ENCODE measurements at places on chromosomes 12 and 14.

DNA sequence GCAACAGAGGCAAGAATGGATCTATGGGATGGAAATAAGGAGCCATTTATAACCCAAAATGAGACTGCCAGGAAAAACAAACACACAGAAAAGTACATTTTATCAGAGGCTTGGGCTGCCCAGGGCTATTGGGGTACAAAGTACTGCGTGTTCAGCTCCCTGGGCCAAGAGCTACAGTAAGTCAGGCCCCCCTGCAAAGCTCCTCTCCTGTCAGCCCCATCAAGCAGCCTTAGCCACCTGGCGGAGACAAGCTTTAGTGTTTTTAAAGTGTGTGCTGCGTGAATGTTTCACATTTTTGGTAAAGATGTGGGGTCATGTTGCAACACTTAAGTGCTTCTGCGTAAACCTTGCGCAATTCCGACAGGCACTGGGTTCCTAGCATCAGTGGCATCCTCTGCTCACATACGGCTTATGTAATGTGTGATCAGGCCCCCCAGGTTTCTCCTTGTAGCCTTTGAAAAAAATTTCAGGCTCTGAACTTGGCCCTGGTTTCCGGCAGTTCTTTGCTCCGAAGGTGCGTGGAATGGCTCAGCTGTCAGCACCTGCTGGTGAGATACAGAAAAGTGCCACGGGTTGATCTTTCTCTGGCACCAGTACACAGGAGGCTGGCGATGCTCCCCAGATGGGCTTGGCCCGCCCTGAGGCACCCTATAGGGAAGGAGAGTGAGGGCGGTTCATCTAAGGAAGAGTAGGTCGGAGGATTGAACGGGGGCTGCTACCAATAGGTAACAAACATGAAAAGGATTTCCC, 198.7 kb upstream of the EEA1 start:
- DNase-seq = peak; percentile 70

DNA sequence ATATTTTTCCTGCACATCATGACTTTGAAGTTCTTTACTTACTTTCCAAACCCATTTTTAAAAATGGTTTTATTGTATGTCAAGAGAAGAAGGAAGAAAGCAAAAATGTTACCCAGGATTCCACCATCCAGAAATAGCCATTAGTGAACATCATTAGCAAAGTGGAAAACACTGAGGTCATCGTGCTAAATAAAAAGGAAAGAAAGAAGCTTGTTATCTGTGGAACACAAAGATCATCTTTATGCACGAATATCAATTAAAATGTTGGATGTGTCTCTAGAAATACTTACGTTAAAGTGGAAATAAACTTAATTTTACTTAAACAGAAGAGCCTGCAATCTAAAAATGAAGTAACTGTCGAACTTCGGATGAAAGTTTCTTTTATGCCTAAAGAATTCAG, 27.3 kb downstream of the SFSWAP start:
- no peak for DNase-seq

DNA sequence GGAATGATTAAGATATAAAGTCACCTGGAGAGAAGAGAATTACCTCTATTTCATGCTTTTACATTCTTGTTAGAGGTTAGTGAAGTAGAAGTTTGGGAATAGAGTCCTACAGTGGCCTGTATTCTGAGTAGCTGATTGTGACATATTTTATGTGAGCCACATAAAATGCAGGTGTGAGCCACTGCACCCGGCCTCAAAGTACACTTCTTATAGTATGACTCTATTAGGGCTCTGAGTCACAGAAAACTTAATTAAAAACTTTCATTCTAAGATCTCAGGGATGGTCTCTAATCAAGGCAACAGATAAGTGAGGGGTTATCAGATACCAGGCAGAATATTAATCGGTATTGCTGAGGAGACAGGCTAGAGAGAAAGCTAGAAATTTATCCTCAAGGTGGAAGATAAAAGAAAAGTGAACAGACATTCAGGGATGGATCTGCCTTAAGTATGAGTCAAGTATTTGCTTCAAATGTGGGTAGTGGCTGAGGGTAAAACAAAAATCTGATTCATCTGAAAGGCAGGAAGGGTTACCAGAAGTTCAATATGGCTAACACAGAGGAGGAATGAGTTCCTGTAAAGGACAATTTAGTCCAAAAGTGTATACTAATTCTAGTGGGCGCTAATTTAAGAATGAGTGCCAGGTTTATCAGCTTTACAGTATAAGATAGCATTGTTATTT, 5.5 kb upstream of the G2E3 start:
- peak; percentile 84 for DNase-seq

- no peak for DNase-seq
Observed at GRCh38 chr12:92107621-92108131, 38.0 kb downstream of the BTG1 start.

GRCh38 chr12:131895640-131896079, 1.2 kb downstream of the ULK1 start:
- DNase-seq = no peak

DNA sequence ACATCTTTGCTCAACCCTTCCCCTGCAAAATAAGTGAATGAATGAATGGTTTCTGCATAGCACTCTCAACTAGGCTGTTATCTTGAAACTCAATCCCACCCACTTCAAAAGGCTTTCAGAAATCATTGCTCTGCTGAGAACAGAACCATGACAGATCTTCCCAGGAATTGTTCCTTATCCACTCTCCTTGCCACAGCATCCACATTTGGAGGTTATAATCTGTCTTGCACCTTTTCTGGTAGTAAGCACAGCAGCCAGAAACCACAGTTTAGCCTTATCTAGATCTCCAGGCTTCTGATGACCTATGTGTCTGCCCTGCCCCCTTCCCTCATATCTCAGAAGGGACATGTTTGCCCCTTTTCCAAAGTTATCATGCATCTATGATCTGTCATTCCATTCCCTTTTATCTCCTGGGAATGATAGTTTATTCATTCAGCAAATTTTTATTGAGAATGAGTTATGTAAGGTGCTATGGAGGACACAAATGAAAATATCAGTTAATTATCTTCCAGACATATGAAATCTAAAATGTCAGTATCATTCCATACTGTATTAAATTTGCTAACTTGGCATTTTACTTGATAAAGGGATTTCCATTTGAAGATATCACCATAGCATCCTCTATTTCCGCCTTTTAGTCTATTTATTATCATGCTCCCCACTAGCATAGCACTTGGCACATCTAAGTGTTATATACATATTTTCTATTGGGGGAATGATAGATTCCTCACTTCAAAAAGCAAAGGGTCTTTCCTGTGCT, 21.4 kb downstream of the LGR5 start:
- no peak for DNase-seq

GRCh38 chr14:92511453-92512238, 1.9 kb upstream of the RIN3 start:
- peak; percentile 92 for DNase-seq

- DNase-seq = no peak
Observed at GRCh38 chr12:107855471-107855870, 81.0 kb downstream of the ASCL4 start.

DNA sequence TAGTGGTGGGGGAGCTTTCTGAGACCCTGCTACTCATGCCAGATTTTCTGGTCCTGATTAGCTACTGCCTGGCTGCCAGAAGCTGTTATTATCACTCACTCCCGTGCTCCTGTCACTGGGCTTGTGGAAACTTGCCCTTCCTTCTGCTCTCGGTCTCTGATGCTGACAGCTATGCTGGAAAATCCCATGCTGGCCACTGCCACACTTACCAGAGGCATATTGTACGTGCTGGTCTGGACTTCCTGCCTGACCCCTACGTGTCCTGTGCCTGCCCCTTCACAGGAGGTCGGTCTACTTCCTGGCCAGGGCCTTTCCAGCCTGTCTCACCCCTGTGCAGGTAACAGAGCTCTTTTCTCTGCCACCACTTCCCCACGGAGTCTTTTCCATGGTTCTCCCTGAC, 149.4 kb upstream of the PLEKHG7 start:
- no peak for DNase-seq

GRCh38 chr12:39846304-39846703, 226.7 kb upstream of the ABCD2 start:
- DNase-seq = no peak

DNA sequence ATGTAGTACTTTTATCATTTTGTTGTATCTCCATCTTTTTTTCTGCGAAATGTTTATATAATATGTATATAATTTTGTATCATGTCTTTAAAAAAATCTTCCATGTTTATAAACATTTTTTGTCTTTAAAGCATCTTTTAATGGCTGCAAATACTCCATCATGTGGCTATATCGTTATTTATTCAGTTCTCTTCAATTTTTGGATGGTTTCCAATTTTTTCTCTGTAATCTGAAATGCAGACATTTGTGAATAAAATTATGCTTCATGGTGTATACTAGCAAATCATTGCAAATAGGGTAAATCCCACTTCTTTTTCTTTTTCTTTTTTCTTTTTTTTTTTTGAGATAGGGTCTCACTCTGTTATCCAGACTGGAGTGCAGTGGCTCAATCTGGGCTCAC, 54.0 kb downstream of the CPSF2 start:
- DNase-seq = no peak

- DNase-seq = peak; percentile 13
Observed at GRCh38 chr12:88834226-88834625, 254.0 kb upstream of the KITLG start.

GRCh38 chr12:66539431-66539830, 139.4 kb downstream of the GRIP1 start:
- no peak for DNase-seq

GRCh38 chr14:76577837-76578236, 183.4 kb upstream of the VASH1 start:
- no peak for DNase-seq

DNA sequence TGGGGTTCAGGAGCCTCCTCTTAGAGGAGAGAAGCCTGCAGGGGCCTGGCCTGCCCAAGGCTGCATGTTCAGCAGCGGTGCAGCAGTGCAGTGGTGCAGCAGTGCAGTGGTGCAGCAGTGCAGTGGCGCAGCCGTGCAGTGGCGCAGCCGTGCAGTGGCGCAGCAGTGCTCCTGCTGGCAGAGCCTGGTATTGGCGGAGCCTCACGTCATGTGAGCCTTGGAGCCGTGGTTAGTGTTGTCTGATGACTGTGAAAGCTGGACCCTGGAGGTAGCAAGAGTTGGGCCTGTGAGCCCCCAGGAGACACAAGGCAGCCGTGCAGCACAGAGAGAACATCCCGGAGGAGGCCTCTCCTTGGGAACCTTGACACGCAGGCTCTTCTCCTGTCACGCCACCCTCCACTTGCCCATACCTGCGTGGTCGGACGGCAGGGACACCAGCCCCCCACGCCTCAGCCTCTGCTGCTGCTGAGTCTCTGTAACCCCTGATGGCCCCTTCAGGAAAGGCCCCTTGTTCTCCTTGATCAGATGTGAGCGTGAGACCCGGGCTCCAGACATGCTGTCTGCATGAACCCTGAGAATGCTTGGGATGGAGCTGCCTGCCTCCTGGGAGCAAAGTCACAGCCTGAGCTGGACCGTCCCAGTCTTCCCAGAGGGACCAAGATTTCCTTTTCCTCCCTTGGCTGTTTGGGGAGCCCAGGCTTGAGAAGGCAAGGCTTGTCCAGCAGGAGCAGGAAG, 193.7 kb downstream of the KIF26A start:
- DNase-seq = no peak

DNA sequence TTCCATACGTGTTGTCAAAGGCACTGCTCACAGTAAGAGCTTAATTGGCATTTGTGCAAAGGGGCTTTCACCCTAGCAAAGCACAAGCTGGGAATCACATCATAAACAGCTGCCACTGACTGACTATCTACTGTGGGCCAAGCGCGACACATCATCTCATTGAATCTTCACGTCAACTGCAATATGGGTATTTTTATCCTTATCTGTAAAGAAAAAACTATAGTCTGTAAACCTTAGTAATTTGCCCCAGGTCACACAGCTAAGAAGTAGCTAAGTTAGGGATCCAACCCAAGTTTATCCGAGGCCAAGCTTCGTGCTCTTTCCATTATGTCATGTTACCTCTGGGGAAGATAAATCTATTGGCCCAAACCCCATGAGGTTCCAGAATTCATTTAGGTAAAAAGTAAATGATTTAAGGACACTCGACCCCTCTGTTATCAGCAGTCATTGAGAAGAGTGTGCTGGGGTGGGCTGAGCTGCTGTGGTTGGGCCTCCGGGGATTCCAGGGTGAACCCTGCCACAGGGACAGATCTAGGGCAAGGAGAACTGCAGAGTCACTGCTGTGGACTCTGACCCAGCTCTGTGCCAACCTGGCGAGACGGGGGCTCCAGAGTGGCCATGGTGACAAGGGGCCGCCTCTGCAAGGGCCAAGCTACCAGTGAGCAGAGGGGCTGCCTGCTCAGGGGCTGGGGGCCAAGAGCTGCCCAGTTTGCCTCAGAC, 27.6 kb downstream of the NCKAP5L start:
- no peak for DNase-seq
